ENCODE measurements at places on chromosomes 5 and 9. TPM values are rescaled to one million over a fixed set of nuclear protein-coding genes. Genes with fewer than 3 reads are reported as not detected.

IL9 gene
- total RNA-seq = not detected

PCDHB6 gene
- total RNA-seq = 3.8 TPM

DMRT3 gene
- total RNA-seq = not detected

DNA sequence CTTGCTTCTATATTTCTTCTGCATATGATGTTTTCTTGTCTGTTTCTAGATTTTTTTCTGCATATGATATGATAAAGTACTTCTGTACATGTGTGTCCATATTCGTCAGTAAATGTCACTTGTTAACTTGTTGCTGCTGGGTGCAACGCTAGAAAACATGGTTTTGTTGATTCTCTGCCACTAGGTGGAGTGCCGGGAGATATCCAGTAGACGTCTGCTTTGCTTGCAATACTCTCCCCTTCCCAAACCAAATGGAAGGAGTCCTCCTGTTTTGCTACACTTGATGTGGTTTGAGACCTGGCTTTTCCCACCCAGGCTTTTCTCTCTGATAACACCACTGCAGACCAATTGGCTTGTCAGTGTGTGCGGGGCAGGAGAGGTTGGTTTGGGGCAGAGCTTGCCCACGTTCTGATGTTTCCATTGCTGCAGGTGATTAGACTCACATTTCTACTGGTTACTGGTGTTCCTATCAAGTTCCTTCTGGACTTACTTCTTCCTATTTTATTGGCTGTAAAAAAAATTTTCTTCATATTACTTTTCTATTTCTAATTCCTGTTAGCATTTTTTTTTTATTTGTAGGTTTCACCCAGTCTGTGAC, 900.0 kb upstream of the CDH10 start:
- H3K4me1 ChIP-seq = no peaks in the 10 kb centered on the region
- H3K27ac ChIP-seq = no peak overlapping the region
- no peak for DNase-seq
- no peaks in the 10 kb centered on the region for H3K36me3 ChIP-seq

- no peaks in the 10 kb centered on the region for H3K36me3 ChIP-seq
- no peak overlapping the region for H3K4me3 ChIP-seq
- no peak overlapping the region for H3K27ac ChIP-seq
- no peak for DNase-seq
These were observed 179.8 kb downstream of the CNTNAP3 start for GRCh38 chr9:39108145-39108544.

GRCh38 chr9:111803924-111804323, 9.2 kb upstream of the SHOC1 start:
- H3K27ac ChIP-seq = no peak overlapping the region
- DNase-seq = no peak
- H3K4me3 ChIP-seq = no peak overlapping the region
- H3K27me3 ChIP-seq = no peaks in the 10 kb centered on the region

DNA sequence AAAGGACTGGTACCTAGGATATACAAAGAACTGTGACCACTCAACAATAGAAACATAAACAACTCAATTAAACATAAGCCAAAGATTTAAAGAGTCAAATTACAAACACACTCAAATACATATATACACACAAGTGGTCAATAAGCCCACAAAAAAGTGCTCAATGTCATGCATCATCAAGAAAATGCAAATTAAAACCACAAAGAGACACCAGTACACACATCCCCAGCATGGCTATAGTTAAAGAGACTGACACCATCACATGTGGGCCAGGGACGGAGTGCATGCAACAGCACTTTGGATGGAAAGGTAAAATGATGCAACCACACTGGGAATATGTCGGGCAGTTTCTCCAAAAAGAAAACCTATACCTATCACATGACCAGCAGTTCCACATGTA, 89.7 kb downstream of the CAAP1 start:
- no peaks in the 10 kb centered on the region for H3K27me3 ChIP-seq
- H3K36me3 ChIP-seq = no peaks in the 10 kb centered on the region
- H3K4me3 ChIP-seq = no peak overlapping the region
- H3K4me1 ChIP-seq = no peaks in the 10 kb centered on the region

GRCh38 chr9:93463638-93464248, 10.4 kb upstream of the FAM120AOS start:
- H3K27me3 ChIP-seq = no peaks in the 10 kb centered on the region
- no peaks in the 10 kb centered on the region for H3K36me3 ChIP-seq
- peaks cover 32% of the 10 kb centered on the region for H3K4me1 ChIP-seq
- H3K4me3 ChIP-seq = no peak overlapping the region
- DNase-seq = no peak
- no peak overlapping the region for H3K27ac ChIP-seq

GRCh38 chr5:157582731-157583620, 7.4 kb upstream of the ADAM19 start:
- DNase-seq = no peak
- H3K36me3 ChIP-seq = no peaks in the 10 kb centered on the region
- no peaks in the 10 kb centered on the region for H3K4me1 ChIP-seq

GRCh38 chr5:73444499-73445438, 3.8 kb downstream of the FOXD1 start:
- no peak overlapping the region for H3K4me3 ChIP-seq
- H3K36me3 ChIP-seq = peaks cover 2% of the 10 kb centered on the region
- no peak overlapping the region for H3K27ac ChIP-seq
- peaks cover 15% of the 10 kb centered on the region for H3K27me3 ChIP-seq
- peaks cover 3% of the 10 kb centered on the region for H3K4me1 ChIP-seq

- no peaks in the 10 kb centered on the region for H3K36me3 ChIP-seq
- no peak for DNase-seq
- H3K4me3 ChIP-seq = no peak overlapping the region
- H3K27ac ChIP-seq = no peak overlapping the region
These were observed 528.1 kb upstream of the KLF4 start for GRCh38 chr9:108017671-108018070.

DNA sequence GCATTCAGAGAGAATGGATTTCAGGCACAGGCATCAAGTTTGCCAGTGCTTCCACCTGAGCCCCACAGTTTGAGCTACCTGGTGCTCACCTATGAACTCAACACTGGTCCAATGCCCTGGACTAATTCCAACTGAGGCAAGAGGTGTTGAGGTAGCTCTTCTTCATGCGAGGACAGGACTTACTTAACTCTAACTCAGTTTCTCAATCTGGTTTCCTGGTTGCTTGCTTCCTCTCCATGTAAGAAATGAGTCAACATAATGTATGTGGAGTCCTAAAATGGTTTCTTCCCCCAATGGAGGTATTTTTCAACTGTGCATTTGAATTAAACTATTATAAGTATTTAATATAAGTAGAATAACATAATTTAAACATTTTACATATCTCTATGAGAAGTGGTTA, 523.6 kb upstream of the DAB2 start:
- no peak overlapping the region for H3K4me3 ChIP-seq
- H3K4me1 ChIP-seq = no peaks in the 10 kb centered on the region
- no peaks in the 10 kb centered on the region for H3K36me3 ChIP-seq
- no peak for DNase-seq

Data from thoracic aorta (tissue), 2 donors.